Upper lobe of left lung (tissue), 6 donors: ENCODE measurements at places on chromosomes 7 and 10. TPM values are rescaled to one million over a fixed set of nuclear protein-coding genes. Genes with fewer than 3 reads are reported as not detected.

DNA sequence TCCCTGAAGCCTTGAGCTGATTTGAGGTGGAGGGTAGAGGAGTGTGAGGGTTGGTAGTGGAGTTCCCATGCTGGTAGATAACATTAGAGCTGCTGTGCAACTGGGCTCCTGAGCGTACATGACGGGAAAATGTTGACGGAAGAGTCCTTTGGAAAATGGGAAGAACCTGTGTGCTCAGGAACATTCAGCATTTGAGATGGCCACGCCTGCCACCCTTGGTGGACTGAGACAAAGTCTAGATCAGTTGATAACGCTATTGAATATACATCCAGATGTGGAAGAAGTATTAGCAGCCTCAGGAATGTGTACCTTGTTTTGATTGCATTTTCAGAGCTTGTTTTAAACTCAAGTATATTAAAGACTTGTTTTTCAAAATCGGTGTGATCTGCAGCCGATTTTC, 16.1 kb downstream of the PCBD1 start:
- DNase-seq, result no peak

DNA sequence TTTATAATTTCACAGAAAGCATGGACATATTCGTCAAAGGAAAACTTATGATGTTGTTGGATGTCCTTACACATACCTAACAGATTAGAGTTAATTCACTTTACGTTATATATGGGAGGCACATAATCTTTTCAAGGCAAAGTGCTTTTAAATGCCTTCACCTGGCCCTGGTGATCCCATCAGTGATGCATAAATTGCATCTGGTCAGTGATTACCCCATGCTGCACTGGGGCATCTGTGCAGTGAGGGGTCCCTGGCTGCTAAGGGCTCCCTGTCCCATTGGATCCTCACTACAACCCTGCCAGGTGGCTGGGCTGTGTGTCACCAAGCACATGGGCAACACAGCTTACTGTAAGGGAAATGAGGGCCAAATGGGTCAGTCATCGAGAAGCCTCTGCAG, 441.1 kb downstream of the RPS24 start:
- DNase-seq, result no peak

ACTR1A gene
- total RNA-seq, result 126 TPM

DNA sequence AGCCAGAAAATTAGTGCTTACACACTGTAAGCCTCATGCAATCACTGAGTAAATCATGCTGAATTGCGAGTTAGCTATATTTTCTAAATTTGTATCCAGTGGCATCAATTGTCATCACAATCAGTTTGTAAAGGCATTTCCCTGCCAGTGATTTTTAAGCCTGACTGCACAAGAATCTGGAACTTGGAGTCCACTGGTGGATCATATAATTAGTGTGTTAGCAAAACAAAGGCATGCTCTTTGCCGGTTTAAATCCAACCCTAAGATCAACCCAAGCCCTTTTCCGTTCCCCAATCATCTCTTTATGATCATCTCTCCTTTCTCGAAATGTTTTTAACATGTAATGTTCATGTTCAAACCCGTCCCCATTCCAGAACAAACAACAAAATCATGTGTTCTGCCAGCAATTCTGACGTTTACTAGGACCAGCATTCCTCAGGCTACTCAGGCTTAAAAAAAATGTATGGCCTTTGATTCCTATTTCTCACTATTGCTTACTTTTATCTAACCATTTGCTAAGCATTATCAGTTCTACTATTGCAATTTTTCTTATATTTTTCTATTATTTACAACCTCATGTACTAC, 649.2 kb downstream of the SORCS1 start:
- DNase-seq, result no peak

DNA sequence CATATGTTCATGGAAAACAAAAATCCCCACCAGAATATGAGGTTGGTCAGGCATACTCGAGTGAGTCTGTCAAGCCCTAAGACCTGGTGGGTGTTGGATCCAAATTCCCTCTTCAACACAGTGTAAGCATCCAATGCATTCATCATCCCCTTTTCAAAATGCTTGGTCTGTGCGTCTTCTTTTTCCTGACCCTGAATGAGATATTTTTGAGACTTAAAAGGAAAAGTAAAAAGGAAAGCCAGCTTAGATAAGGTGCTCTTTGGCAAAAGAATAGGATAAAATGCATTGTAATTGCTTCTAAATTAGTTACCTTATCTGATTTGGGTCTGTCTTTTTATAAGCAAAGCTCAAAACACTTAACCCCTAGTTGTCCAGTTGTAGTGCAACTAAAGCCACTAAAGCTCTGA, 331.5 kb downstream of the PTEN start:
- no peak for DNase-seq

DNA sequence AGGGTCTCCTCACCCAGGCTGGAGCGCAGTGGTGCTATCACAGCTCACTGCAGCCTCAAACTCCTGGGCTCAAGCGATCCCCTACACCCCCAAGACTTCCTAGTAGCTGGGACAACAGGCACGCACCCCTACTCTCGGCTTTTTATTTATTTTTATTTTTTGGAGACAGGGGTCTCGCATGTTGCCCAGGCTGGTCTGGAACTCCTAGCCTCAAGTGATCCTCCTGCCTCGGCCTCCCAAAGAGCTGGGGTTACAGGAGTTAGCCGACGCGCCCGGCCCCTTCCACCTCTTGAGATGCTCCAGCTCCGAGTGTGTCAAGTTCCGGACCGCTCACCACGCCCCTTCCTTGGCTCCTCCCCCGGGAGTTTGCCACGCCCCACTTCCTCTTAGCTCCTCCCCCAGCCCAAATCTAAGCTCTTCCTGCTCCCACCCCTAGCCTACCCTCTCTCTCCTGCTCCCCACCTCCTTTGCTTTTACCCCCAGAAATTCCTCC, 6.3 kb downstream of the NAT16 start:
- DNase-seq, result peak; percentile 52

ZNF438 gene
- 10.5 TPM for total RNA-seq

MRPS17 gene
- 8.4 TPM for total RNA-seq
